ENCODE measurements at places on chromosomes 4 and X. TPM values are rescaled to one million over a fixed set of nuclear protein-coding genes. Genes with fewer than 3 reads are reported as not detected.

Gene PWWP3B
- 2.1 TPM for total RNA-seq

Gene CSAG3
- total RNA-seq: not detected

DNA sequence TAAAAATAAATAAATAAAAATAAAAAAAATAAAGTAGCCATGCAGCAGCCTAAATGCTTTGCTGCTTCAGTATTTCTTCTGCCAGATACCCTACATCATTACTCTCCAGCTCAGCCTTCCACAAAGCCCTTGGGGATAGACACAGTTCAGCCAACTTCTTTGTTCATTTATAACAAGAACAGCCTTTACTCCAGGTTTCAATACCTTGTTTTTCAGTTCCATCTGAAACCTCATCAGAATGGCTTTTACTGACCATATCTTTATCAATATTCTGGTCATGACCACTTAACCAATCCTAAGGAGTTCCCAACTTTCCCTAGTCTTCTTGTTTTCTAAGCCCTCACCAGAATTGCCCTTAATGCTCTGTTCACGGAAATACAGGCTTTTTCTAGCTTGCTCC lies 128.3 kb upstream of the MED14 start:
- DNase-seq: no peak

DNA sequence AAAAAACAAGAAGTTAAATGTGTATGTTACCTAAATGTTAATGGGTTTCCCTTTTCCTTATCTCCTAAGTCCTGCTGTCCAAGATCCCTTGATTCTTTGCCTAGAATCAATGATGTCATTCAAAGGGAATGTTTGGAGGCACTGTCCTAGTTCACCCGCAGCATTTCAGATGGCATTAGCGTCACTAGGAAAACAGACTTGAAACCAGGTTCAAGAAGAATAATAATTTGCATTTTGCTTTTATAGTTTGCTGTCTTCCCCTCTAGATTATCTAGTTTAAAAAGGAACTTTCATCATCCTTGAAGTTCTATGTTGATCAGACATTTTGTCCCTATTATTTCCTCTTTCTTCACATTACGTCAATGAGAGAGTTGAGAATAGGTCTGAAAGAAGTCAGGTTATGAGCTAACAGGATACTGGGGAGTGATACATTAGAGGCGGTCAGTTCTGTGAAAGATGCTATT lies 234.1 kb upstream of the PGRMC2 start:
- no peak for DNase-seq

DNA sequence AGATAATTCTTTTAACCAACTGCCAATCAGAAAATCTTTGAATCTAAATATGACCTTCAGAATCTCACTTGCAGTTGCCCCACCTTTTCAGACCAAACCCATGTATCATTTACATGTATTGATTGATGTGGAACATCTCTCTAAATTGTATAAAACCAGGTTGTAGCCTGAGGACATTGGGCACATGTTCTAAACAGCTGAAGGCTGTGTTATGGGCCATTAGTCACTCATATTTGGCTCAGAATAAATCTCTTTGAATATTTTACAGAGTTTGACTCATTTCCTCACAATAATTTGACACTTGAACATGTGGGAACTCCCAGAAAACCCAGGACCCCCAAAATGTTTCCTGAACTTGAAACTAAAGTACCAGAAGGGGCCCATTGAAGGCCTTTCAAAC lies 58.7 kb downstream of the UGT2B10 start:
- DNase-seq: no peak

All from chondrocyte (in vitro differentiated cells).